Activated T-helper 1 cell treated with Interleukin-2 at 50 U/mL for 16 hours (primary cell): ENCODE measurements at places on chromosomes 12 and 14.

- no peak for DNase-seq
Observed at GRCh38 chr14:66293533-66294105, 192.6 kb upstream of the CCDC196 start.

DNA sequence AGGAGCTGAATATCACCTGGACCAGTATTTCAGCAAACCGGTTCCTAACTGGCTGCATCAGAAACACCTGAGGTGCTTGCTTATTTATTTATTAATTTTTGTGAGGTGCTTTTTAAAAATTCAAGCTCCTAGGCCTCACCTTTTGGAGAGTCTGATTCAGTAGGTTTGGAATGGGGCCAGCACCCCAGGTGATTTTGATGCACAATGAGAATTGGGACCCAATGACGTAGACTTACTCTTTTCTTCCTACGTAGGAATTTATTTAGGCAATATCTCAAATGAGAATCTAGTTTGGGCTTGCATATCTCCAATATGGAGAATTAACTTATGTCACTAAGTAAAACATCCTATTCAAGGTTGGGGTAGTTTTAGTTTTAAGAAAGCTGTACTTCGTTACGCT lies 7.3 kb downstream of the YEATS4 start:
- DNase-seq, result no peak

- no peak for DNase-seq
Observed at GRCh38 chr12:104459368-104459909, 2.7 kb downstream of the CHST11 start.

DNA sequence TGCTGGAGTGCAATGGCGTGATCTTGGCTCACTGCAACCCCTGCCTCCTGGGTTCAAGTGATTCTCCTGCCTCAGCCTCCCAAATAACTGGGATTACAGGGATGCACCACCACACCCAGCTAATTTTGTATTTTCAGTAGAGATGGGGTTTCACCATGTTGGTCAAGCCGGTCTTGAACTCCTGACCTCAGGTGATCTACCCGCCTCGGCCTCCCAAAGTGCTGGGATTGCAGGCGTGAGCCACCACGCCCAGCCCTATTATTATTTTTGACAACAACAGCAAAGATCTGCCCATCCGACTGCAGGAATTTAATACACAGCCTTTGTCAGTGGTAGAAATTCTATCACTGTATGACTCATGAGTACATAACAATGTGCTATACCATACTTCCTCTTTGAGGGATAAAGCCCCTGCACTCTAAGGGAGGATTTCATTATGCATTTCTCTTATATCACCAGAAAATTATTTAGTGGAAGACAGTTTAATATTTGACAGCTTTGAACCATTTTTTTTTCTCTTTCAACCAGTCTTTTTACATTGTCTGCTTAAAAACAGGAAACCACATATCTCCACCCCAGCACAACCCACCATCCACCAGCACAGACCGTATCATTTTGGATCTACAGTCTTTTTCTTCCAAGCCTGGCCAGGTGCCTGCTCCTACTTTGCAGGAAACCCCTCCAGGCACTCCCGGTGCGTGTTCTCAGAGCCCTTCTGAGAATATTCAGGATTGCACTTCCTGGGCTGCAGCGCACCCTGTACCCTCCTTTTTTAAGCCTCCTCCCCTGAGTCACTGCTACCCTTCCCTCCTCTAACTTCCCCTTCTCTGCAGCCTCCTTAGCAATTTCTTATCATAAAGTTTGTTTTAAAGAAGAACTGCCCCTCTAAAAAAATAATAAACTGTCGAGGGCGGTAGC lies 594 bp downstream of the ARHGDIB start:
- peak; percentile 35 for DNase-seq

DNA sequence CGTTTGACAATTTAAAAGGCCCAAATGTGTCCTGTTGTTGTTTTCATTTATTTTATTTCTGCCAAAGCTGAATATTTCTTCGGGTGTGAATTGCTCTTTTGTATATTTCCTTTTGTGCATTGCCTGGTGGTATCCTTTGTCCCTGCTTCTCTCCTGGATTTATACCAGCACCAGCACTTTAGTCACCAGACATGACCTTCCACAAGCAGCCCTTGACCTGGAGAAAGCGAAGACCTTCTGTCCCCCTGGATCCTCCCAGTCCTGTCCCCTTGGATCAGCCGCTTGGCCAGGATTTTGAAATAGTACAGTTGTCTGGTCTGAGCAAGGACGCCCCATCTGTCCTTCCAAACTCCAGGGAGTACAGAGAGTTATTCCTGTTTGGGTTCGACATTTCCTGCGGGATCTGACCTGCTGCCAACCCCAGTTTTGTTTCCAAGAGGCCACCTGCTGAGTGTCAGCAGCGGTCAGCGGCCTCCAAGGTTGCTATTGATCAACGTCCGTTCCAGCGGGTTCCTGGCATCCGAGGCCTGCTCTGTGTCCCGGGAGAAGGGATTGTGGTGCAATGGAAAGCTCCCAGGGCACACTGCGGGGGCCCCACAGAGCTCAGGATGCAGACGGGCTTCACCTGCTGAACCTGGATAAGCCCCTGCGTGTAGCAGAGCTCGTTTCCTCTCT lies 45.1 kb upstream of the CHGA start:
- DNase-seq, result no peak

DNA sequence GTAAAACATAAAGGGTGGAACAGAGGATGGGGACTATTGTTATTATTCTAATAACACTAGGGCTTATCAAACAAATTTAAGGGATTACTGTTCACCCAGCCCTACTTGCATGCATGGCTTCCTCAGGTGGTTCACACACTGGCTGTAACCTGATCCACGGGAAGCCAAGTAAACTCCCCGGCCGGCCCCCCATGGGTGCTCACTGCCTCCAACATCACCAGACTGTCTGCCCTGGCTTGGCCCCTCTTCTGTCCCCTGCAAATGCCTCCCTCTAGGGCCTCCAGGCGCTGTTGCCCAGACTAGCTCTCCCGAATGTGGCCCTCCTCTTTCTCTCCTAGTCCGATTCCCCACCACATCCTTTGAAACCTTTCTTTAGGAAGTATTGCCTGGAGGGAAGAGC lies 18.6 kb downstream of the FAIM2 start:
- no peak for DNase-seq

DNA sequence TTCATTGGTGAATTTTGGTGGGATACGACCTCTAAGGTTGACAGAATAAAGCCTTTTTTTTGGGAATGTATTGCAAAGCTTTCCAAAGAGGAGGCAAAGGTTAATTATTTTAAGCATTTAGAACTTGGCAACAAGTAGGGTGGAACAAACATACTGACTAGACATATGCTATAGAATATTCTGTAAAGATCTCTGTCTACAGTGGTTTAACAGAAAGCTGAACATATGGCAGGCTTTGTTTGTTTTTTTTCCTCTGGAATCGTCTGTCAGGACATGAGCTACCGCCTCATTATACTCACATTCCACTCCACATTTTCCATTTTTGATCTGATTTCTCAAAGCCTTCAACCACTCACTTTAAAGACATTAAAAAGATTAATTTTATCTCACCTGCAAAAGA lies 153.4 kb upstream of the PELI2 start:
- no peak for DNase-seq

- no peak for DNase-seq
Observed at GRCh38 chr12:6241495-6241894, 41.3 kb downstream of the CD9 start.
